ENCODE measurements at places on chromosomes 5 and 9.

DNA sequence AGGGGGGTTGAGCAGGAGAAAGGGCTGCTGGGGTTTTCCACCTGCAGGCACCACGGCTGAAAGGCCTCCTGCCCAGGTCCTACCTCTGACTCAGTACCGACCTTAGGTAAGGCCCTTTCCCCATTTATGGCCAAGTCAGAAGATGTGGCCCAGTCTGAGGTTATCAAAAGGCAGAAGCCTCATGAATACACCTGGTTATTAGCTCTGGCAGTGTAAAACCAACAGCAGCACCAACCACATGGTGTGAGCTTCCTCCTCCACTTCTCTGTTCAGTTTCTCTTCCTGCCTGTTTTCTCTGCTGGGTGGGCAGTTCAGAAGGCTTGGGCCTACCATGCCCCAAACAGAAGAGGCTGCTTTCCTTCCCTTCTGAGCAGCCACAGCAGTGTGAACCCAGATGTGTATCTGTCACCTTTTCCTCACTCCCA lies 86.9 kb downstream of the UGCG start:
- no peak for DNase-seq

DNA sequence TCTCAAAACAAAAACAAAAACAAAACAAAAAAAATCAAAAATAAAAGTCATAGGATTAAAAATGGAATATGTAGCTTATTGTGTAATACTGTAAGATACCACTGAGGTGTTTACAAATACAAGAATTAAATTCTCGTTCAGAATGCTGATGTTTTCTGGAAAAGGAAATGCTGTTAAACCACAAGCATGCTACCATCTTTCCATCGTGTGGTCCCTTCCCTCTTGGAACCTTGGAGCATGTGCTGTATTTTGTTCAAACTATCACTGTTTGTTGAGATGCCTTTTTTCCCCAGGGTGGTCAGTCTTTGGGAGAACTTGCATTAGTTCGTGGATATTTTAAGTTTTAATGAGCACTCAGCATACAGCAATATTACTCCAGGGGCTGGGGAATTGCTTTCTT lies 39.7 kb downstream of the SUB1 start:
- DNase-seq, result no peak

DNA sequence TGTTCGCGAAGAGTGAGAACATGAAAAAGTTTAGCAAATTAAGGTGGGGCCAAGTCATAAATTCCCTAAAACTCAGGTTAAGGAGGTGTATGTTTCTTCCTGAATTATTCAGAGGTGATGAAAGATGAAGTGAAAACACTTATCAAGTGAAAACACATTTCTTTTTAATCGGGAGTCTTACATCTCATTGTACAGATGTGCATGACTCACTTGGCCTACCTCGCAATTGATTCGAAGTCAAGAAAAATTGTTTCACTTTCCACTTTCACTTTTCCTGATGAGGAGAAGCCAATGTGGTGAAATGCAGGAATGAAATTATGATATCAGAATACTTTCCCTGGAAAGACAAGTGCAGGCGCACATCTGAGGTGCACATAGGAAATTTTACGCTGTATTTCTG lies 78.7 kb downstream of the SLC25A46 start:
- DNase-seq, result no peak

- DNase-seq, result no peak
Observed at GRCh38 chr5:16880547-16880946, 55.5 kb downstream of the MYO10 start.

DNA sequence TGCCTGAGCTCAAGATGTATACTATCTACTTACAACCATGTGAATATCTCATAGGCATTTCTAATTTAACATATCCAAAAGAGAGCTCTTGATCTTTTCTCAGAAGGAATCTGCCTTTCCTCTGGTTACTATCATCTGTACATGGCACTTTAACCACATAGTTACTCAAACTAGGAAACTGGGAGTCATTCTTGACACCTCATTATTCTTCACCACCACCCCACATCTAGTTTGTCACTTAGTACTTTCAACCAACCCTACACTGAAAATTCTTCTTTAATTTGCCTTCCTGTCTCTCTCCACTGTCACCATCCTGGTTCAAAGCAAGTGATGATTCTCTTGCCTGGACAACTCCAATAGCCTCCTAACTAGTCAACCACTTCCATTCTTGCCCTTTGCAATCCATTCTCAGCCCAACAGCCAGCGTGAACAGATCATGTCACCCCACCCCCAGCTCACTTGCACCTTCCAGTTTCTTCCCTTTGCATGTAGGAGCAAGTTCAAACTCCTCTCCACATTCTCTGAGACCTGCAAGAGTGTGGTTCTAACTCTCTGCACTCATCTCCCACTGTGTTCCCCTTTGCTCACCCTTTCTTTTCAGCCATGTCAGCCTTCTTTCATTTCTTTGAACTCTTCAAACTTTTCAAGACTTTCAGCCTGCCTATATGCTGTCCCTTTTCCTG lies 17.3 kb upstream of the SMAD5 start:
- no peak for DNase-seq

GRCh38 chr9:131650254-131650653 lies 89.6 kb downstream of the RAPGEF1 start:
- no peak for DNase-seq
